ENCODE measurements at places on chromosomes 2 and 18. TPM values are rescaled to one million over a fixed set of nuclear protein-coding genes. Genes with fewer than 3 reads are reported as not detected.
A peak's percentile ranks its signal among the peaks of the same experiment; 100 is the strongest.

LRRTM1 gene
- 0.32 TPM for total RNA-seq

DNA sequence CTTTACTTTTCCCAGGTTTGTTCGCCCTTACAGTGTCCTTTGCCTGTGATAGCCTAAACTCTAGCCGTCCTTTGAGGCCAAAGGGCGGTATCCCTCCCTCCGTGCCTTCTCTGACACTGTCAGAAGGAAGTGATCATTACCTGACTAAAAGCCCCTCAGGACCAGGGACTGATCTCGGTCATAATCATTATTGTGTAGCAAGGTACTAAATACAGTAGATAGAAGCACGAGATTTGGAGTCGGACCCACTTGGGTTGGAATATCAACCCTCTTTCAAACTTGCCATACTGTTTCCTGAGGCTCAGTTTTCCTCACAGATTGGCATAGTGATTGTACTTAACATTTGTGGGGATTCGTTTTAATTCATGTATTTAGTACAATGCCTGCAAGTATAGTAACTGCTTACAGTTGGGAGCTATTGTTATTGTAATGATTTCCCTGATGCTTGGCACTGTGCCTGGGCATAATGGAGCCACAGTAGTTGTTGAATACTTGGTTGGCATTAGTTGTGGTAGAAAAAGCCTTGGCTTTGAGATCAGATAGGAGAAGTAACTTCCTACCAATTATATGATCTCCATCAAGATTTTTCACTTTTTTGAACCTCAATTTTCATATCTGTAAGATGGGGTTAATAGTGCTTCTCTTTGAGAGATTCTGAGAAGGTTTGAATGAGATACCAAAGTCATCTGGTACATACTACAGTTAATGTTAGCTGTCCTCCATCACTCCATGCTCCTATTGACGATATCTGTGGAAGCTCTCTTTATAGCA, 836 bp downstream of the STK11IP start:
- no peak for DNase-seq

GRCh38 chr2:189231719-189232323, 52.3 kb upstream of the COL5A2 start:
- DNase-seq, result no peak

MEP1B gene
- total RNA-seq, result 0.13 TPM

INPP5D gene
- 6.2 TPM for total RNA-seq

GRCh38 chr2:74093840-74094239, 53.9 kb downstream of the BOLA3 start:
- DNase-seq, result no peak

SLC8A1 gene
- total RNA-seq, result 906 TPM

GRCh38 chr2:149394864-149395263, 64.5 kb downstream of the LYPD6 start:
- DNase-seq, result no peak

DNA sequence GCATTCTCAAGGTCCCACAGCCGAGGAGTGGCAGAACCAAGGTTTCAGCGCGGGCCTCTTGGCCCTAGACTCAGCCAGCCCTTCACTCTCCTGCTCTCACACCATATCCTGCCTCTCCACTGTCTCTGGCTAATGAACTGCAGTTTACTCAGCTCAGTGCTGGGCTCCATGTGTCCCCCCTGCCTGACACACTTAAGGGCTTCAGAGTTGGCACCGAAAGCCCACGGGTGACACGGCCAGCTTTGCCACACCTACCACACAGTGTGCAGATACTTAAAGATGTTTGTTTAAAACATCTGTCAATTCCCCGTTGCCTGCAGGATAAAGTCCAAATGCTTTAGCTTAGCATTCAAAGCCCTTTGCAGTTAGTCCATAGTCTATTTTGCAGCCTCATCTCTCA, 241.2 kb downstream of the SEPTIN10 start:
- no peak for DNase-seq

DNA sequence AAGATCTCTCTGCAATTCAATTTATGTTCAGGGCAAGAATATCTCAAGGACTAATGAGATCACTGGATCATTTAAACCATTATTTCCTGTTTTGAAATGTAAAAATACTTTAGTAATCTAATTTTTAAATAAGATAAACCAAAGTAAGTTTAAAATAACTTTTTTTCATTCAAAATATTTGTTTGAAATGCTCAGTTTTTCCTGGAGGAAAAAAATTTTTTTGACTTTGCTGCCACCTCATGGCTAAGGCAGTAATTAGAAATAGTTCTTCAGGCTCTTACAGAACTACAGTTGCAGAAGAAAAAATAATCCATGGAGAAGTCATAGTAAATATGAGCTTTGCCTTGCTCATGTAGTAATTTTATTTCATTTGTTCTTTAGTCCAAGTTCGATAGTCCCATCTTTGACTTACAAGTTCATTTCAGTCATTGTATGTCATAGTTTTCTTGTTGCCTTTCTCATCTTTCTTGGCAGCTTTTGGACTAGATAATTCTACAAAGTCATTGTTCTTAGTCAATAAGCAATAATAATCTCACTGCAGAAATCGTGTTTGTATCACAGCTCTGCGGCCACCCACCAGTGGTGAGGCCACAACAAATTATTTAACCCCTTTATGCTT, 127.4 kb downstream of the DPP4 start:
- DNase-seq, result no peak

GRCh38 chr2:151363709-151364108, 6.3 kb downstream of the TNFAIP6 start:
- no peak for DNase-seq

SNORC gene
- total RNA-seq, result 1.1 TPM

DNA sequence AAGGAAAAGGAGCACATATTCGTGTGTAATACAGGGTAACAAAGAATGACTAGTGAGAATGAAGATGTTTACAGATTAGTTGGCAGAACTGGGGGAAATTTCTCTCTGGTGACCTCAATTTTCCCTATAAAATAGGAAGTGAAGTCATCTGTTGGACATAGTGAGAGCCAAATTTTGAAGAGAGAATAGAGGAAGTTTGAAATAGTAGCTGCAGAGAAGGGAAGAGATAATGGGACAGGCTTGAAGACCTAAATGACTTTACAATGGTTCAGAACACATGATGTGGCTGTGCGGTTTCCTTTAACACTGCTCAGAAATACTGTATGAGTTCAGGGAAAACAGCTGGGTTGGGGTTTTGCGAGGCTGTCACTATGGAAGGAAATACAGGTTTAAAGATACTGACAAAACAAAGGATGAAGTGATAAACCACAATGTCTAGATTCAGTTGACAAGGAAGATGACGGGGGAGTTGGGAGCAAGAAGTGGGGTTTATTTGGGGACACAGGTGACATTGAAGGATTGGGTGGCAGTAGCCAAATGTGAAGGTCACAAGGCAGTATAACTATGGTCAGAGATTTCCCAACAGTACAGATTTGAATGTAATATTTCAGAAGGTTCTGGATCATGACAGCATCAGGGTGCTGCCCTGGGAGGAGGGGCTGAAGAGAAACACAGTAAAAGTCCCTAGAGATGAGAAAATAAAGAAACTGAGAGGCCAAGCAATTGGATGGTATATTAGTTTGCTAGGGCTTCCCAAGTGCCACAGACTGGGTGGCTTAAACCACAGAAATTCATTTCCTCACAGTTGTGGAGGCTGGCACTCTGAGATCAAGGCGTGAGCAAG, 82.6 kb upstream of the TANK start:
- no peak for DNase-seq

GRCh38 chr18:63317556-63317946, 2.0 kb downstream of the BCL2 start:
- DNase-seq, result no peak

GALNT1 gene
- total RNA-seq, result 46.6 TPM

GPAT2 gene
- total RNA-seq, result 6.6 TPM

GRCh38 chr2:26850505-26850904, 2.6 kb downstream of the DPYSL5 start:
- no peak for DNase-seq

PPP1CB gene
- total RNA-seq, result 491 TPM

- no peak for DNase-seq
These were observed 239.0 kb upstream of the KLHL29 start for GRCh38 chr2:23146011-23146410.

GRCh38 chr2:198102856-198103255, 298.5 kb downstream of the PLCL1 start:
- no peak for DNase-seq

DNA sequence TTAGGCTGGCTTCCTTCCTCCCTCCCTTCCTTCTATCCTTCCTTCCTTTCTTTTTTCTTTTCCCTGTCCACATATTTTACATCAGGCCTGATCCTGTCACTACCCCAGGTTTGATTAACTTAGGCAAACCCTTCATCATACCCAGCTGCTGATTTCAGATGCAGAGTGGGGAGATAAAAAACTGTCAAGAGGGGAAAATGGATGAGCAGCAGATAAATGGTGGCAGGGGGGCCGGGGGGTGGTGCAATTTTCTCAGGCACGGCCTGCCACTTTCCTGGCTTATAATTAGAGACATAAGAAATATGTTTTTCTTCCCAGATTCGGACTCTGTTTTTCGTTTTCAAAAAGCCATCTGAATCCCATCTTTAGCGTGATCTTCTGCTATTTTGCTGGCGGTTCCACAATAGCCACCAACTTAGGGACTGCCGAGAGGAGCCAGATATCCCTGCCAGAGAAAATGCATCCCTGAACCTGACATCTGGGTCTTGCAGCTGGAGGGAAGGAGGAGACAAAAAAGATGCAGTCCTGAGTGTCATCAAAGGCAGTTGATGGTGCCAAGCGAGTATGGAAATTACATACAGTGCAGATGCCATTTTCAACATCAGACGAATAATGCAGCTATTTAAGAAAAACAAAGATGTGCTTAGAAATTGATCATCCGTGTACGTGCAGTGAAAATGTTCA, 49.9 kb downstream of the CXCR4 start:
- DNase-seq, result no peak

- no peak for DNase-seq
These were observed 334.5 kb upstream of the CYRIA start for GRCh38 chr2:17000184-17000482.

CAPN14 gene
- 0.16 TPM for total RNA-seq

- DNase-seq, result no peak
These were observed 386.2 kb downstream of the GALR1 start for GRCh38 chr18:77635858-77636257.

DNA sequence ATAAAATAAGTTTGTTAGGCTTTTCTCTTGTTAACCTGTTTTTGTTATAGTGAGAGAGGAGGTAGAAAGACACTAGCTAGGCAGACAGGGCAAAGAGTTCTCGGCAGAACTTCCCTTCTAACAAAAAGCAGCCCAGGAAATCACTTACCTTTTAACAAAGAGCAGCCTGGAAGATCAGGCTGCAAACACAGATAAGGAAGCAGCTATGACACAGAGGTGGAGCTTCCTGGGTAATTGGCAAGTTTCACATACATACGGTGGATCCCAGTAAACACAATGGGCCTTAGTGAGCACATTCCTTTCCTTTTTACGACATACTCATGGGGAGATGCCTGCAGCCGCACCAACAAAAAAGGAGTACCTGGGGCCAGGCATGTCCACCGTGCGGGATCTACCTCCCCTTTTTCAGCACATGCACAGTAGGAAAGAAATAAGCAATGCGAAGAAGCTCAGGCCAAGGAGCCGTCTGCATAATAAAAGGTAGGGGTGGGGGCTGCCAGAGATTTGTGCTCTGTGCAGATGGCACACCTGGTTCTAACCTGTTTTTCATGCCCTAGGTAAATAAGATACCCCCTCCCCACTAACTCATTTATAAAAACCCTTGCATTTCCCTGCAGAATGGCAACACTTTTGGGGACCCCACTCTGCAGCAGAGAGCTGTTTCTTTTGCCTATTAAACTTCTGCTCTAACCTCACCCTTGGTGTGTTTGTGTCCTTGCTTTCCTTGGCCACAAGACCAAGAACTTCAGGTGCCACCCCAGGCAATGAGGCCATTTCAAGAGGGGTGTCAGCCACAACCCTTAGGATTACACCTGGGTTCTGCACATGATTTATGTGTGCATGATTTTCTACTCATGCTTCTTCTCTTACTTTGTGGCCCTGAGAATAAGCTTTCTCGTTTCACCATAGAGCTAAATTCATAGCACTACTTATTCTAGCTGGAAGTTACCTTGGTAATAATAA, 26.5 kb downstream of the MDH1 start:
- no peak for DNase-seq

DNA sequence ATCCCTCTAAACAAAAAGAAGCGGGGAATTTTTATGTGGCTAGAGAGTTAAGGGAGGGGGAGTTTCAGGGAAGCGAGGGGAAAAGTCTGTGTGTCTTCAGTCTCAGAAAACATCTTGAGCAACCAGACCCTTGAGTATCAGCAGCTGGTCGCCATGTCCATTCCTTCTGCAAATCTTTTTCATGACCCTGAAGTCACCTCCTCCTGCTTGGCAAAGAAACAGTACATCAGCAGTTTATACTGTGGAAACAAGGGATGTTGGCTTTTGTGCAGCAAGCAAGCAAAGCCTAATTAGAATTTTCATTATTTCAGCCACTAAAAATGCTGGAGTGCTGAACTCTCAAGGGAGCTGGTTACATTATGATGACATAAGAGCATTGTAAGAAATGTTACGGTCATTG, 187.4 kb upstream of the SLC8A1 start:
- no peak for DNase-seq

DNA sequence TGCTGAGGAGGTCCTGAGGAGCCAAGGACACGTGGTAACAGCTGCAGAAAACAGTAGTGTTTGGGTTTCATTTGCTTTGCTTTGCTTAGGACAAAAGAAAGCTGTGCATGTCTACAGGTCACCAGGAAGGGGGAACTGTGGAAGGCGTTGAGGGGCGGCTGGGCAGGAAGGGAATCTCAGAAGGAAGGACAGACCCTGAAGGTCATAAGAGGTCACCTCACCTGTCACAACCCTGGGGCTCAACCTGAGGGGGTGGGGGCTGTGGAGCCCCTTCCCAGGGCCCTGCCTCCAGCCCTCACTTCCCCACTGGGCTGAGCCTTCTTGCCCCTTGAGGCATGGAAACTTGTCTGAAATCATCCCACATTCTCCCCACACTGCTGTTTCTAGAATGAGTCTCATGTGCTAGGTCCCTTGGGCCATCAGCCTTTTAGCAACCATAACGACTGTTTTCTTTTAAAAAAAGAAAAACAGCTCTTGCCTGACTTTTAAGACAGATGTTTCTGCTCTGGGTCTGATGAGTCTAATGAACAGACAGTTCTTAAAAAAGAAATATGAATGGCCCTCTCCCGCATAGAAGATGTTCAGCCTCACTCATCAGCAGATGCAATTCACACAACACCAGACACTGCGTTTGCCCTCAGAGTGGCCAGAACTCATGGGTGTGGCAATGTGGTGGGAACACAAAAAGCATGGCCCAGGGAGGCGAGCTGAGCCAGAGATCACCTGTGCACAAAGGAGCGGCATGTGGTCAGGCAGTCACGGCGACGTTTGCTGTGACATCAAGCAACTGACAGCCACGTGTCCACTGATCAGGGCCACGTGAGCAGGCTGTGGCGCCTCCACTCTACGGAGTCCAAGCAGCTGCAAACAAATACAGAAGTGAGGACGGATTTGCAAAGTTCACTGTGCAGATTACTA, 84.0 kb downstream of the SEPTIN10 start:
- DNase-seq, result peak; percentile 65

GRCh38 chr18:80132180-80132812, 23.2 kb downstream of the ADNP2 start:
- no peak for DNase-seq

- no peak for DNase-seq
These were observed 174.7 kb downstream of the MC4R start for GRCh38 chr18:60197671-60198462.

GCC2 gene
- 22.0 TPM for total RNA-seq

GRCh38 chr2:140601342-140601741, 1529.5 kb downstream of the LRP1B start:
- DNase-seq, result no peak

CCDC141 gene
- 162 TPM for total RNA-seq

- no peak for DNase-seq
These were observed 70.0 kb downstream of the DPP4 start for GRCh38 chr2:162004031-162004430.

B3GNT7 gene
- 5.4 TPM for total RNA-seq
